Natural killer cell treated with Interleukin-12 subunit alpha and Interleukin-12 subunit beta and Interleukin-15 and Interleukin-18, amount 100 ng/mL, for 72 hours (primary cell): ENCODE measurements at places on chromosomes 11 and 22.

DNA sequence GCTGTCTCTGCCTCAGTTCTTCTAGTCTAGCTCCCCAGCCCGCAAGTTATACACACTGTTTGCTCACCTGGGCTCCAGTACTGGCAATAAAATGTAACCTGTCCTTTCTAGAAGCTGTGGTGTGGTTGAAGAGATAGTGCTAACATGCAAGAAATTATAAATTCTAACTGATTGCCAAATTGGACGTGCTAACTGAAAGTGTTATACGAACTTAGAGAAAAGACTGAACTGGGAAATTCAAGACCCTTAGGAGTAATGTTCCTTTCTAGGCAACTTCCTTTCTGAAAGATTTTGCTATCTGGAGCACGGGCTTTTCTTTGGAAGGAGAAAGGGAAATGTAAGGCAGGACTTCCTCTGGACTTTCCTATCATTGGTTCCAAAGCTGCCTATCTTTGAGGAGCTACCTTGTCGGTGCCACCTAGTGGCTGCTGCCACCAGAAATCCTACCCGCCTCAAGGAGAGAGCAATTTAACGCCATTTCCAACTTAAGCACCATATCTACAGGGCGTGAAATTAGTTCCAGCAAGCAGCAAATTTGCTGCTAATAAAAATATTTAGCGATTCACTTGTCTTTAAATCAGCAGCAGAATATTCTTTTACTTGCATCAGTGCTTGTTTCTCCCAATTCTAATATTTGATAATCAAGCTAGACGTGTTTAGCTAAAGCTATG lies 12.7 kb upstream of the TMEM218 start:
- no peak for DNase-seq

- DNase-seq: no peak
Measured at GRCh38 chr11:31412946-31413345, 43.3 kb downstream of the DNAJC24 start.

DNA sequence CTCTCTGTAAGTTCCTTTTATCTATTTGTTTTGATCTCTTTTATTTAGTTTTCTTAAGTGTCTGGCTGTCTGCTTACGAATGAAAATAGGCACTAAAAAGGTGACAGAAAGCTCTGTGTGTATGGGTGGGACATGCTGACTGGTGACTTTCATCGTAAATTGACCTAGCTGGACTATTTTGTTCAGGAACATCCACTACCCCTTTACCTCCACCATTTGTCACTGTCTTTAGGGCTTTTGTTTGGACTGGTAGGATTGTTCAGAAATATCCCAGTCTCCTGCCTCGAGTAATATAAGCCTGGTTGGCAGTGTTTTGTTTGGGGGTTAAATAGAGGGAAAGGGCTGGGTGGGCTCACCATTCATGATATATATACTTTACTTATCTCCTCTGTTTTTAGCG lies 20.9 kb downstream of the EMSY start:
- no peak for DNase-seq

DNA sequence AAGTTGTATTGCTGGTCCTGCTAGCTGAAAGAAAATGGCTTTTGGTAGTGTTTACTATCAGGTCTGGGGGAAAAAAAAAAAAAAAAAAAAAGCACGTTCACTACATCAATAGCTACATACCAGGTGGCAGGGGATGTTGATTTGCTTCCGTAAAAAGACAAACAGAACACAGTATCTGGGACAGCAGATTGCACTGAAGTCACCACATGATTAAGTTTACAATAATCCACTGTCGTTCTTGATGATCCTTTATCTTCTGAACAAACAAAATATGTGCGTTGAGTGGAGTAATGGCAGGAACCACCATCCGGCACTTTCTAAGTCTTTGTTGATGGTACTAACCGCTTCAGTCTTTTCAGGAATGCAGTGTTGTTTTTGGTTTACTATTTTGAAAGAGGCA lies 48.7 kb downstream of the DDX6 start:
- DNase-seq: no peak

- DNase-seq: no peak
Measured at GRCh38 chr11:2686360-2687222, 13.2 kb downstream of the KCNQ1OT1 start.

DNA sequence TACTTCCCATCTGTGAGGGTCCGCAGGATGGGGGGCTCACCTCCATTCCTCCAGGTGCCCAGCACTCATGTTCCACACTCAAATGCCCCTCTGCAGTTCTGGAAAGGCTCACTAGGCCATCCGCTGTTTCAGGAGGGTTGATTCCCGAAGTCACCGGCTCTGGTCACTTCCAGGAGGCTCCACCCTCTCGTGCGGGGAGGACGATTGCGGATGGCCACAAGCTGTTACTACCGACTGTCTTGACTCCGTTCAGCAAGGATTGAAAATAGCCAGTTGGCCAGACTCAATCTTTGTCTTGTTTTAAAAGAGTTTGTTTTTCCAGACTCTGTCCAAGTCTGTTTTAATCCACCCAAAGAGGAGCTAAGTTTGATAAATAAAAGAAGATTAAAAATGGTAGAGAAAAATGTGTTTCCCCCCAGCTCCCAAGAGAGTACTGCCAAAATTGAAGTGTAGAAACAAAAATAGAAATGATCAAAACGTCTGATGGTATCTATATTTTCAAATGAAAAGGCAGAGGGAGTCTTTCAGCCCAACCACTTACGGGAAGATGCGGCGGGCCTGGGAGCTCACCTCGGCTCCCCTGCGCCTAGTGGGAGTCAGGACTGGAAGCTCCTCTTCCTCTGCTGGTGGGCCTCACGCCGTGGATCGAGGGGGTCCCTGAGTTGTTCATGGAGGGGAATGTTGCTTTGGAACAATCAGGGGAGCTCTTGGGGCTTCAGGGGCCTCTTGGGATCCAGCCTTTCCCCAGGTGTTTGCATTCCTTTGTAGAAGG lies 1280.8 kb downstream of the BRD1 start:
- DNase-seq: no peak

- no peak for DNase-seq
Measured at GRCh38 chr11:45662665-45663485, 2.5 kb downstream of the CHST1 start.

DNA sequence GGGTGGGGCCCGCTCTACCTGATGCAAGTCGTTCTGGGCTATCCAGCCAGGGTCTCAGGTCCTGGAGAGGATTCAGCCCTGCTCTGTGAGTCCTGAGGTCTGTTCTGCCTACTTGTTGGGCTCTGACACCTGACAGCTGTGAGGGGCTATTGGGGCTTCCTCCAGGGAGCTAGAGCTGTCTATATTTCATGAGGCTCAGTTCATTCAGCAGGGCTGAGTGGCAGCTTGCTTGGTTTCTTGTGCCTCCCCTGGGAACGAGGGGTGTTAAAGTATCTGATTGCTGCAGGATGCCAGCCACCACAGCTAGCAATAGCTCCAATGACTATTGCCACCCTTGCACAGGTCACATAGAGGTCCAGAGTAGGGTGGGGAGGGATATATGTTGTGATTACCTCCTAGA lies 26.7 kb downstream of the INSC start:
- DNase-seq: no peak

GRCh38 chr22:29310065-29310862 lies 3.8 kb downstream of the GAS2L1 start:
- DNase-seq: no peak

- no peak for DNase-seq
Measured at GRCh38 chr11:128463371-128463829, 124.0 kb downstream of the ETS1 start.

- DNase-seq: no peak
Measured at GRCh38 chr11:72411623-72412419, 22.5 kb downstream of the CLPB start.

DNA sequence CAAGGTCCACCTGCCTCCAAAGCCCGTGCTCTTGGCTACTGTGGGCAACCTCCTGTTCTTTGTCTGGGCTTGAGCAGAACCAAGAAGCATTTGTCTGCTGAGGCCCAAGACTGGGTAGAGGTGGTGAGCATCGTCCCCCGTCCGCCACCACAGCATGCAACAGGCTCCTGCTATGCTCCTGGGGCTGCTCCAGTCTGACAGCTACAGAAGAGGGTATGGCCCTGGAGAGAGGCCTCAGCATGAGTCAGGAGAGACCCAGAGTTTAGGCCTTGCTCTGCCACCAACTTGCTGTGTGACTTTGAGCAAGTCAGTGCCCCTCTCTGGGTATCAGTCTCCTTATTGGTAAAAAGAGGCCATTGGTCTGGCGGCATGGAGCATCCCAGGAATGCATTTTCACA lies 91.2 kb downstream of the TP53I11 start:
- no peak for DNase-seq

GRCh38 chr11:39817241-39817640 lies 1642.2 kb downstream of the LRRC4C start:
- DNase-seq: no peak

DNA sequence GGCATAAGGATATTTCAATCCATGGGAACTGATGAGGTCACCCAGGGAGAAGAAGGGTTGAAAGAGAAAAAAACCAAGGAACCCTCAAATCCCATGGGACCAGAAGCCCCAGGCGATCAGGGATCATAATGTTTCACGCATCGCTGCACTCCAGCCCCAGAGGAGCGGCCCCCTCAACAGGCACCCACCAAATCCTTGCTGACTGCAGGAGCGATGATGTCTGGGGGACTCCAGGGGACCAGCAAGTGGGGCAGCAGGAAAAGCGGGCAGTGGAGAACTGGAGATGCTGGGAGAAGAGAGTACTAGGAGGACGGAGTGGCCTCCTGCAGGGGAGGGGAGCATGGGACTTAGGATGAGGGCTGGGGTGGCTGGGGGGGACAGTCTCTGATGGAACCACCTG lies 47.7 kb upstream of the LINC01488 start:
- no peak for DNase-seq

DNA sequence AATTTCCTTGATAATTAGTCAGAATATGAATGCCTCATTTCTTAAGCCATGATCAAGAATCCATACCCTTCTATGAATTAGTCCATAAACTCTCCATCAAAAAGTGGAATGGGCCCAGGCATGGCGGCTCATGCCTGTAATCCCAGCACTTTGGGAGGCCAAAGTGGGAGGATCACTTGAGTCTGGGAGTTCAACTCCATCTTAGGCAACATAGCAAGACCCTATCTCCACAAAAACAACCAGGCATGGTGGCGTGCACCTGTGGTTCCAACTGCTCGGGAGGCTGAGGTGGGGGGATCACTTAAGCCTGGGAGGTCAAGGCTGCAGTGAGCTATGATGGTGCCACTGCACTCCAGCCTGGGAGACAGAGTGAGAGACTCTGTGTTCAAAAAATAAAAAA lies 52.1 kb upstream of the SHANK2 start:
- DNase-seq: peak; percentile 12

DNA sequence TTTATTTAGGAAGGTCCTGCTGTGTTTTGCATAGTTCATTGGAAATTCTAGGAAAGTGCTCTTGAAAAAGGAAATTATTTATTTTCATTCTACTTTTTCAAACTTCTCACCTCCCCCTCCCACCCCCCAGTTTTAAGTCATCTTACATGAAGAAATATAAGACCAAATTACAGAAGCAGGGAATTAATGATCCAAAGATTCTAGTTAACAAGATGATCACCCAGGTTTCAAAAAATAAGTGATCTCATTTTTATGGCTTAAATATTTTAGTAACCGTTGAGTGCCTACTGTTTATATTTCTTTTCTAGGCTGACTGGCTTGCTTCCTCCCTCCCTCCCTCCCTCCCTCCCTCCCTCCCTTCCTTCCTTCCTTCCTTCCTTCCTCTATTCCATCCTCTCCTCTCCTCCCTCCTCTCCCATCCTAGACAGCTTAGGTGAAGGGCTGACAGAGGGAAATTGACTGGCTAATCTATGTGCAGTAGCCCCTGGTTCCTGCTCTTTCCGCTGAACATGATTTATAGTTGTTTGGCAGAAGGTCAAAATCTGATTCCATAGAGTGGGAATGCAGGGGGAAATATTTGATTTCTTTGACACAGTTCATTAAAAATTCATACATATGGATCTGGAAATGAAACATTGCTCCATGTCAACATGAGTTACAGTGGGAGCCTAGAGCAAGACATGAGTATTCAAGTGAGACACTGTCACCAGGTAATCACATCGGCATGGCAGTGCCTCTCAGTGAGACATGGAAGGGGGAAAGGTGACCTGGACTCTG lies 123.4 kb downstream of the COMMD9 start:
- DNase-seq: no peak

DNA sequence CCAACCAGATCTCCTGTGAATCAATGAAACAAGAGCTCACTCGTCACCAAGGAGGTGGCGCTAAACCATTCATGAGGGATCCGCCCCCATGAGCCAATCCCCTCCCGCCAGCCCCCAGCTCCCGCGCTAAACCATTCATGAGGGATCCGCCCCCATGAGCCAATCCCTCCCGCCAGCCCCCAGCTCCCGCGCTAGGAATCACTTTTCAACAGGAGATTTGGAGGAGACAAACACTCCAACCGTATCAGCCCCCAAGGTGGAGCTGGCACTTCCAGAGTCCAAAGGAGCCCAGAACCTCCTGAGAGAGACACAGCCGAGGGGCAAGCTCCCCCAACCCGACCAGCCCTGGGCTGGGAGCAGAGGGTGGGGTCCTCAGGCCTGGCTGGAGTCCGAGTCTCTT lies 40.9 kb upstream of the PRR5 start:
- DNase-seq: no peak

GRCh38 chr22:25282346-25282670 lies 62.9 kb downstream of the CRYBB2 start:
- DNase-seq: no peak

GRCh38 chr11:60945295-60945667 lies 6.7 kb downstream of the SLC15A3 start:
- no peak for DNase-seq

DNA sequence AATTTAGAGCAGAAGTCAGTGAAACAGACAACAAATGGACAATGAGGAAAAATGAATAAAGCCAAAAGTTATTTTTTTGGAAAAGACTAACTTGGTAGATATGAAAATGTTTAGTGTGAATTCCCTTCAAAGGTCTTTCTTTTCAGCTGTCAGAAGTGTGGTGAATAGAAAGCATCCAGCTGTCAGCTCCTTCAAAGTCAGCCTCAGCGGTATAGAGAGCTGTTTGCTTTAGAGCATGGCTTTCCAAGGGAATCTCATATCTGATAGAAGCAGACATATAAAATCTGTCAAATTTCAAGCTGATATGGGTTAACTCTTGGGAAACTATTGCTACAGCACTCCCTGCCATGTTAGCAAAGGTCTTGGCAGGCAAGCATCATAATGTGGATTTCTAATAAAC lies 309.3 kb downstream of the CASP12 start:
- DNase-seq: no peak

DNA sequence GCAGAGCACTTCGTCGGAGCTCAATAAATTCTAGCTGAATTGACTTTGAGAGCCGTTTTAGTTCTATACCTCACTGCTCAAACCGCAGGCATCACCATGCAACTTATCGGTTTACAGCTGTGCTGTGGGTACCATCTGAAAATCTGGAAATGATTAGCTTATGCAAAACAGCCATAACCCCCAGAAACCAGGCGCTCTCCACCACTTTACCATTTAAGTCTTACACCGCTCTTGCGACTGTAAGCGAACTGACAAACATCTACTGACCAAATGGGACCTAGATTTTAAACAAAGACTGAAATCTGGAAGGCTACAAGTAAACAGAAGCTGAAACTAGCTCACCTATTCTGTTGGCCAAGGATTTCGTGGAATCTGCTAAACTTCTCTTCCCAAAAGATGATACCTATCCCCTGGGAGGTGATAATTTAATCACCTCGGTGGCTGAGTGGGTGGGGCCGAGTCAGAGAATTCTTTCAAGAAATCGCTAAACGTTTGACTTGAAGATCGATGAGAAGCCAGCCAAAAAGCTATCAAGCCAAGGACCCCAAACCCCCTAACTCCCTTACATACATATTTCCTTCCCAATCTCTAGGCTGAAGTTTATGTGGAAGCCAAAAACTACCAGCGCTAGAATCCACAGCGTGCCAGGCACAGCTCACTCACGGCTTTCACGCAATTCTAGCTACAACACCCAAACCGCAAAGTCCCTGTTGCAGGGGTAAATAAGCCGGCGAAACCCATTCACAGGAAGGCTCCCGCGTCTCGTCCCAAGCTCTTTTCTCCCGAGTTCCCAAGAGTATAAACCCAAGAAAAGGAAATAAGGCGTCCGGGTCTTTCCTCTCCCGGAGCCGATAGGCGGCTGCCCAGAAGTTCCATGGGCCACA lies 644 bp downstream of the SPTY2D1 start:
- DNase-seq: no peak
